ENCODE measurements at places on chromosomes 5 and 9.
A peak's percentile ranks its signal among the peaks of the same experiment; 100 is the strongest.

DNA sequence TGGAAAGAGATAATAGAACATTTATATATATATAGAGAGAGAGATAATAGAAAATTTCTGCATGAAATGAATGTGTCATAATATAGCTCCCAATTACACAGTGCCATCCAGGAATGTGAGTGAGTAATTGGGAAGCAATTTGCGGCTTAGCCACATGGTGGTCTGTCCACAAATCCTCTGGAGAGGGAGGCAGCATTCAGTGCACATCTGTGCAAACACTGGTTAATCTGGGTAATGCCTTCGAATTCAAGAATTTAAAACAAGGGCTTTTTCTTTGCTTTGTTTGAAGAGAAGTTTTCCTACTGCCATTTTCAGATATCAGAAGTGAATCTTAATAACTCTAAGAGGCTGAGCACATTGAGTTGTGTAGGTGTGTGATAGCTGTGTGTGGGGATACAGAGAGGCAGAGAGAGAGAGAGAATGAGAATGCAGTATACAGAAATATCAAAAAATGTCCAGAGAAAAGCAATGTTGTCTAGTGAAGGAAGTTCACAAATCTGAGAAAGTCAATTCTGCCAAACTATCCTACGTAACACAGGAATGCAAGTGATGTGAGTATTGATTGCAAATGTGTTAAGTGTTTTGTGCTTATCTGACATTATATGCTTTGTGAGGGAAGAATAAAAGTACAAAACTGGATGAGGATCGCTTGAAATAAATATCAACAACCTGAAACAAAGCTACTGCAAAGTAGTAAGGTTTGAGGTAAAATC is 134.6 kb downstream of the EDIL3 start:
- peak; percentile 20 for DNase-seq

DNA sequence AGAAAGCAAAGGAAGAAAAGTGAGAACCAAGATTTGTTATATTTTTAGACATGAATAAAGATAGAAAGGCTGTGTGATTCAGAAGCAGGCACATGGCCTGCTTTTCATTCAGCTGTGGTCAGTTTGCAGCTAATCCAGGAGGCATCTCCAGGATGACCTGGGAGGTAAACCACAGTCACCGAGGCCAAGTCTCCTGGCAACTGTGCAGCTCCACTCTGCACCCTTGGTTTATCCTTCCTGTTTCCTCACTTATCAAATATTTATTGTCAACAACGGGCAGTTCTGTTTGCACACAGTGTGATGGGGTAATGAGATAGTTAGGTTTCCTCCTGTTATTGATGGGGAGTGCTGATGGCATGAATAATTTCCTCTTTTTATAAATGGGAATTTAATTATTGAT is 243.0 kb downstream of the PSAT1 start:
- DNase-seq: no peak

DNA sequence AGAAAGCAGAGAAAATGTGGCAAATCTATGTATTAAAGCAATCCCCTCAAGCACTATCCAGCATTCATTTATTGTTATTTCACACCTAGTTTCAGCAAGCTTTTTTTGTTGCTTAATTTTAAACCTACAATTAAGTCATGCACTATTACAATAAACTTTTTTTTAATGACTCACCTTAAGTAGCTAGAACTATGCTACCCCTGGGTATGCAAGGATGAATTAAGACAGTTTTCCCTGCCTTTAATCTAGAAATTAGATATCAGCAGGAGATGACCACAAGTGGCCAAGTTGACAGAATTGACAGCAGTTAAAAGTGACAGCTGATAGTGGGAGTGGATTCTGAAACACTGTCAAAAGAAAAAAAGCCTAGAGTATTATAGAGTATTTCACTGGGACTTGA is 20.0 kb downstream of the ITGA1 start:
- no peak for DNase-seq

DNA sequence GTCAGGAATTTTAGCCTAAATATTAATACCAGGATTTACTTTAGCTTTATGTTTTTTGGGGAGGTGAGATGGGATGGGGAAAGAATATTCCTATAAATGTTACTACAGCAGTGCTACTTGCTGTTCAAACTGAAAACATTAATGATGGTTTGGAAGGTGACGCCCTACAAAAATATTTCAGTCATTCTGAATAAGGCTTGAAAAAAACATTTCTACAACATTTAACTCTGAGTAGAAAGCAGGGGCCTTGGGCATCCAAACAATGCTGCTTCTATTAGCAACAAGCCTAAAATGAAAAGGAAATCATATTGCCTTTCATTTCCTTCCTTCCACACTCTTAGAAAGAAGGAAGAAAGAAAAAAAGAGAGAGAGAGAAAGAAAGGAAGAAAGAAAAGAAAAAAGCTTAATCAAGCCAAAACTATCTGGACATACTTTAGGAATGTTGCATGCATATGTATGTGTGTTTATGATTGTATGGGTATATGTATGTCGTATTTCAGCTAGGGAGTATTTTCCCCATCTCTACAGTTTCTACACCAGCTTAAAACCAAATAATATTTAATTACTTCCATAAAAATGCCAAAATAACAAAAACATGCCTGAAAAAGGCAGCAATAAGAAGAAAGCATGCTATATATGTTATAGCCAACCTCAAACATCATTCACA is 16.3 kb upstream of the DAB2 start:
- no peak for DNase-seq

- no peak for DNase-seq
These were observed 16.6 kb upstream of the GRHPR start for GRCh38 chr9:37405764-37406380.

- no peak for DNase-seq
These were observed 36.2 kb upstream of the REEP2 start for GRCh38 chr5:138402640-138403039.

Data from brain pericyte (primary cell).